ENCODE measurements at places on chromosomes 16 and 17.

DNA sequence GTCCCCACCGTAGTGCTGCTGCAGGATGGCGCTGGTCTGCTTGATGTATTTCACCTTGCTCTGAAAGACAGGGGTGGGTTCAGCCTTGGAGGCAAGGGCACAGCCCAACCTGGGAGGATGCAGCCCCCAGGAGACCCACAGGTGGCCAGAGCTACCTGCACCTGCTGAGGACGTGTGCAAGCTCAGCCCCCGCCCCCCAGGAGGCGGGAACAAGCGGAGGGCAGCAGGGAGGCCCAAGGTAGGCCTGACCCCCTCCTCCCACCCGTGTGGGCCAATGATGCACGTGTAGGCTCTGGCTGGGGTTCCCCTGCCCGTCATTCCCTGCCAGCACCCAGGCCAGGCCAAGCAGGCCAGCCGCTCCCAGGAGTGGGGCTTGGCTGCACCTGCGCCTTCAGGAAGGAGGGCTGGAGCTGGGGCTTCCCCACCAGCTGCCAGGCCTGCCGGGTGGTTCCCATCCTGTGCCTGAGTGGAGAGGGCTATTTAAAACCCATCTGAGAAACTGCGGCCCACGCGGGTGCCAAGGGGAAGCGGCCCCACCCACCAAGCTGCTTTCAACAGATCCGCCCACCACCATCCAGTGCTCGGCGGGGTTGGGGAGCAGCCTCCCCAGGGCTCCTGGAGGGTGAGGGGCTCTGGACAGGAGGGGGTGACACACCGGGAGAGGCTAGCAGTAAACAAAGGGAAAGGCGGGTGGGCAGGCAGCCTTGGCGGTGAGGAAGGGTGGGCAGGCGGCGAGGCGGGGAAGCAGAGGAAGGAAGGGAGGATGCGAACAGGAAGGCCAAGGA, 3.8 kb downstream of the NTHL1 start:
- DNase-seq = no peak

DNA sequence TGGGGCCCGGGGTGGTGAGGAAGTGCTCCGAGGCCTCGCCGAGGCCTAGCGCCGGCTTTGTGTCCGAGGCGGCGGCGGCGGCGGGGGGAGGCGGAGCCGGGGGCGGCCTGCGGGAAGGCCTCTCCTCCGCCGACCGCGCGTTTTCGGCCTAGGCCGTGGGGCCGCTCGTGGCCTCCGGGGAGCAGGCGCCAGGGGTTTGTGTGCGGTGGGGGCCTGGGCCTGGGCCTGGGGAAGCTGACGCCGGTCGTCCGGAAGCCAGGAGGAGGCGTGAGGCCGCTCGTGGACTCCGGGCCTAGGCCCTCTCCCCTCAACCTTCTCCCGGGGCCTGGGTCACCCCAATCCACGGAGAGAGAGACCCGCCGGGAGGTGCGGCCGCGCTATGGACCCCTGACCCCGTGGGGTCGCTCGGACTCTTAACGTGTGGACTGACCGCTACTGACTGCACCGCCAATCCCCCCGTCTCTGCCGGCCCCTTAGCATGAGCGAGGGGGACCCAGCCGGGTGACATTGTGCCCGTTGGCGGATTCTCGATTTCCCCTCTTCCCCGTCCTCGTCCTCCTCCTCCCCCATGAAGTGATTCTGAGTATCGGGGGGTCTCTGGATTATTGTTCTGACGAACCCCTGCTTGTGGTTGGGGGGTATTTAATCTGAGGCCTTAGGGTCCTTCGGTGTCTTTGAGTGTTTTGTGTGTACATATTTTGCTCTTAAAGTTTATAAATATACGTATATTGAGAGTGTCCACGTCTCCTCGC, 660 bp downstream of the RBBP6 start:
- no peak for DNase-seq

GRCh38 chr16:54867302-54867832, 63.3 kb upstream of the IRX5 start:
- DNase-seq = no peak

GRCh38 chr17:64256913-64257807, 5.9 kb downstream of the TEX2 start:
- no peak for DNase-seq

DNA sequence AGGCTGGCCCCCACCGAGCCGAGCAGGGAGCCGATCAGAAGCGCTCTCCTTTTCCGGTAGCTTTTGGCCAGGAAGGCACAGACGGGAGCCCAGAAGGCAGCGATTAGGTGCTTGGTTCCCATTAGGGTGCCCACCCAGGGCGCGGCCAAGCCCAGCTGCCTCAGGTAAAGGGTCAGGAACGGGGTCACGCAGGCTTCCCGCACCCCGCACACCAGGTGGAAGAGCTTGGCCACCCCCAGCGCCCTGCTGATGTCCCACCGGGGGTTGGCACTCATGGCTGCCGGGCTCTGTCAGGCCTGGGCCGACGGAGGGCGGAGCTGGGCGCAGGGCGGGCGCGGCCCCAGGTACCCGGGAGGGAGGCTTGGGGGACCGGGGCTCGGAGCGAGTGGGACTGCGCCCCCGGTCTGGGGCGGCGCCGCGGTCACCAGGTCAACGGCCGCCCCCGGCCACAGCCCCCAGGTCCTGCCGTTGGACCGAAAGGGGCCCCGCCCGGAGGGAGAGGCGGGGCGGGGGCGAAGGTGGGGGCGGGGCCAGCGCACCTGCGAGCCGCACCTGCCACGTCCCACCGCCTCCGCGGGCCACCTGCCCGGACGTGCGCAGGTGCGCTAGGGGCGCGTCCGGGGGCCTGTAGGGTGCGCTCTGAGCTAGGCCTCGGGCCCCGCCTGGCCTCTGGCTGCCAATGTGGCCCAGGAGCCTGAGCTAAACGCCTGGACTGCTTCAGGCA, at the start of gene MFSD6L:
Gene MFSD6L (minus strand): TSS at position 520 of the 724 bp plus-strand sequence. CDS start 245 bp downstream, at position 275.
- DNase-seq = no peak

GRCh38 chr17:77729587-77729986, 228.9 kb upstream of the TNRC6C start:
- no peak for DNase-seq

- no peak for DNase-seq
Measured at GRCh38 chr17:75945211-75945610, 4.4 kb upstream of the FBF1 start.

DNA sequence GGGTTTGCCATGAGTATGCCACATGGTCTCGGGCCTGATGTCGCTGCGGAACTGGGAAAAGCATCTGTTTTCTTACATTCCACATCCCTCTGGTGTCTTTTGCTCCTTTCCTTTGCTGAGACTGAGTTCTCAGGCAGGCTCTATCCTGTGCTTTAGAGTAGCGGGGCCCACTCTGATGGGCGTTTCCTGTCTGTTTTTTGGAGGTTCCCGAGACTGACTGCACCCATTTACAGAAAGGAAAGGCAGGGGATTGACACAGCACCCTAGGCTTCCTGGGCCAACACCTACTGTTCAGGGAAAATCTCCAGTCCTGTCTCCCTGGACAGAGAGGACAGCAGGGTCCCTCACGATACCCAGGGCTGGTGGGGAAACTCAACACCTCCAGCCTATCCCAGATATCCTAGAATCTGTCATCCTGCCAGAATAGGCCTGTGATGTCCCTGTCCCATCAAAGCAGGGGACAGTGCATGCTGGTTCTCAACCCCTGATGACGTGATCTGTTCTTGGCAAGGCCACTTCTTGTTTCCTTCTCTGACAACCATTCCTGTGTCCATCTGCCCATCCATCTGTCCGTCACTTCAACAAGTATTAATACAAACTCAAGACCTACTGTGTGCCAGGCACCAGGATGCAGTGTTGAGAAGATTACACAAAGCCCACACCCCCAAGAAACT, 42.2 kb downstream of the ACTG1 start:
- DNase-seq = no peak

DNA sequence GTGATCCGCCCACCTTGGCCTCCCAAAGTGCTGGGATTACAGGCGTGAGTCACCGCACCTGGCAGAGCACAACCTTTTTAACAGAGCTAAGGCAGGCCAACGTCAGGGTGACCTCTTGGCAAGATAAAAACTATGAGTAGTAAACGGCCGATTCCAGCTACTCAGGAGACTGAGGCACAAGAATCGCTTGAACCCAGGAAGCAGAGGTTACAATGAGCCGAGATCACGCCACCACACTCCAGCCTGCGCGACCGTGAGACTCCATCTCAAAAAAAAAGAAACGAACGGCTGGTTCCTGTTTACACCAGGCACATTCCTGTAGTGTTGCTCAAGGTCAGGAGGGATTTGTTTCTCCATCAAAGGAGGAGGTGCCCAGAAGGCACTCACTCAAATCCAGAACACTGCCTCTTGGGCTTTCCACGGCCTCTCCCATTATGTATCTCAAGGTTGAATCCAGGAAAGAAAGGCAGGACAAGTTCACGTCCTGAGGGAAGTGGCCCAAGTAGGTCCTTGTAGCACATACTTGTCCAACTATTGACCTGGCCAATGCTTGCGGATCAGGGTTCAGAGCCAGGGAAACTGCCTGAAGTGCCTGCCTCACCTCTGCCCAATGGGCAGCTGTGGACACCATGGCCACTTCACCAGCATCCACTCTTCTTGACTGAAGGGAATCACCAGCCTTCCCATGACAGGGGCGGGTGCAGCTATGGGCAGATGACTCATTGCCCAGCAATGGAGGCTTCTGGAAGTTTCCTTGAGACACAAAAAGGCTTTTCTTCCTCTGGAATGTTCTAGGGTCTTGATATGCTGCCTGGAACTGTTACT, 13.5 kb downstream of the KNOP1 start:
- peak; percentile 42 for DNase-seq

- DNase-seq = no peak
Measured at GRCh38 chr17:73921306-73921705, 277.1 kb upstream of the SDK2 start.

- DNase-seq = peak; percentile 87
Measured at GRCh38 chr17:29155227-29155965, 24.8 kb downstream of the MYO18A start.

DNA sequence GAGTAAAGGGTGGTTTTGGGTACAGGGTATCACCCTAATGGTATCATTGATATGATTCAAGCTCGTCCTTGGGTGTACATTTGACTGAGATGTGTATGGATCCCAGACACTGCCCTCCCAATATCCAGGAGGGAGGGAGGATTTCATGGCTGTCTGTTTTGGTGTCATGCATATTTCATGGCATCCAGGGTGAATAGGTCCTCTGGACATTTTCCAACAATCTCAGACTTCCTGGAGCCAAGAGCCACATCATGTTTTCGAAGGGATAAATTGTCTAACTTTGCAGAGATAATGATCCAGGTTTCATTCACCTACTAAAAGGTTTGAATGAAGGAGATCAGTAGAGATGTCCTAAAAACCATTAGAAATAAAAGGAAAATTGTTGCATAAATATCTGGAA, 431.9 kb downstream of the SHISA9 start:
- DNase-seq = no peak

- DNase-seq = peak; percentile 29
Measured at GRCh38 chr16:6891496-6891895, 441.1 kb upstream of the RBFOX1 start.

DNA sequence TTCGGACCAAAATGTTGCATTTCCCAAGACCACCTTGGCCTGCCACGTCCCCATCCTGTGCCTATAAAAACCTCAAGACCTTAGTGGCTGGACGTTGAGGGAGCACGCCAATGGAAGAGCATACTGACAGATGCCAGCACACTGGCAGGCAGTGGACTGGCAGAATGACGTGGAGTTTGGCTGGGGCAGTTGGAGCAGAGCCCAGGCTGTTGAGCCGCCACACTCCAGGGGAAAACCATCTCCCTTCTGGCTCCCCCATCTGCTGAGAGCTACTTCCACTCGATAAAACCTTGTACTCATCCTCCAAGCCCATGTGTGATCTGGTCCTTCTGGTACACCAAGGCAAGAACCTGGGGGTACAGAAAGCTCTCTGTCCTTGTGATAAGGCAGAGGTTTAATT, 494.1 kb downstream of the CDH11 start:
- DNase-seq = no peak

DNA sequence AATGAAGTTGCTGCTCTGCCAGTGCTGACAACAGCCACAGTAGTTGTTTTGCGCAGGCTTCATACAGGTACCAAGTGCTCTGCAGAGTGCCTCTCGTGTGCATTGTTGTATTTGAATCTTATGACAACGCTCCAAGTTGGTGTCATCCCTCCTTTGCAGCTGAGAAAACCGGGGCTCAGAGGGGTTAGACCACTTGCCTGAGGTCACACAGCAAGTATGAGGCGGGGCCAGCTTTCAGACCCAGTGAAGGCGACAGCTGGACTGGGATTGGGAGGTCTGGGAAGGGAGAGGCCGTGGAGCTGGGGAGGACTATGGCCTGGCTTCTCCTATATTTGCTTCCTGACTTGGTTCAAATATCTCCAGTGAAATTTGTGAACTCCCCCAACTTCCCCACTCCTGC, 33.2 kb downstream of the WNT9B start:
- no peak for DNase-seq

- DNase-seq = no peak
Measured at GRCh38 chr17:37637956-37638355, 5.3 kb downstream of the DDX52 start.

- DNase-seq = peak; percentile 44
Measured at GRCh38 chr17:45702666-45703266, 81.4 kb upstream of the CRHR1 start.

- DNase-seq = no peak
Measured at GRCh38 chr16:84647828-84648594, at the start of gene KLHL36. KLHL36 (plus strand) TSS chr16:84648511; CDS start chr16:84650868, 2,357 bp downstream.

- DNase-seq = peak; percentile 98
Measured at GRCh38 chr17:7579001-7579833, at the start of gene CD68. CD68 (plus strand) TSS chr17:7579638; CDS start chr17:7579678, 40 bp downstream.

Data from bronchial epithelial cell (primary cell).